ENCODE measurements at places on chromosomes 1 and 21.

DNA sequence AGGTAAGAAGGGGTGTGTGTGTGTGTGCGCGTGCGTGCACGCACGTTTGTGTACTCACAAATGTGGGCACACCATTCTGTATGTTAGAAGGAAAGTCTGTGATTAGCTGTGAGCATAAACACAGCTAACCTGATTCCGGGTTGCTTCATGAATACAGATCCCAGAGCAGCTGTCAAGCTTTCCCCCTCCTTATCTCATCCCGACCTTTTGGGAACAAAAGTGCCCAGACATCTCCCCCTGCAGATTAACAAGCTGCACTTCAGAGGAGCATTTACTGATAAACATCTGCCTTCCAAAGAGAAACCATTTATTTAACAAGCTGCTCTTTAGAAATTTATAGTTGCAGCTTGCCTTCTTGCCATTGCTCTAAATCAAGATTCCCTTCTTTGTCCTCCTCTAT is 97.0 kb downstream of the MT1HL1 start:
- DNase-seq = no peak

- no peak for DNase-seq
Measured at GRCh38 chr1:46571691-46572225, 20.3 kb upstream of the KNCN start.

- no peak for DNase-seq
Measured at GRCh38 chr1:14869187-14869586, 270.7 kb downstream of the KAZN start.

GRCh38 chr1:159763686-159764085 is 17.1 kb upstream of the DUSP23 start:
- DNase-seq = no peak

- no peak for DNase-seq
Measured at GRCh38 chr1:172383536-172383935, 36.9 kb upstream of the C1orf105 start.

DNA sequence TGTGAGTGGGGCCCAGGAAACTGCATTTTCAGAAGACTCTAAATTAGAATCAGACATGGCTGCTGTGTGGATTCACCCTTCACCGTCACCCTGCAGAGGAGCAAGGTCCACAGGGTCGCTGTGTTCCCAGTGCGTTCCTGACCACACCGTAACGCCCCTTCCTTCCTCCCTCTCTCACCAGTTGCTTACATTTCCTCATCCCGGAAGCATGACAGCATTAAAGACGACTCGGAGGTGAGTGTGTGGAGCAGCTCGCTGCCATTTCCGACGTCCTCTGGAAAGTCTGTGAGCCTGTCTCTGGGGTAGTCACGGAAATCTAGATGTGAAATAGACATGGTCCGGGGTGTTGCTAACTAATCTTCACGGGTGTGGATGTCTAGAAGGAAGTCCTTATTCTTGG is 45.9 kb downstream of the FAAP20 start:
- no peak for DNase-seq

DNA sequence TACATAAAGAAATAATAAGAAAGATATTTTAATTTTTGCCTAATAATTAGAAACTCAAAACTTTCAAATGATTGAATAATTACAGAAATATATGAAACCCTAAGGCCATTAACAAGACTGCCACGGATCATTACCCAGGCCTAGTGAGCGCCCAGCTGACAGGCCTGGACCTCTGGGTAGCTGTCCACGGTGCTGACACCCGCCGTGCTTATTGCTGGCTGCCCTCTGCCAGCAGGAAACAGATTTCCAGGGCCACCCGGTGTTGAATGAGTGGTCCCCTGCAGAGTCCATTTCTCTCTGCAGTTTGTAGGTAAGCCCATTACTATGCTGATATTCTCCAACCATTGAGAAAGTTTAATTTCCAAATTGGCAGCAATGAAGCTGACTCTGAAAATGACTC is 254.4 kb upstream of the GJB5 start:
- DNase-seq = peak; percentile 23

- no peak for DNase-seq
Measured at GRCh38 chr1:25698252-25698651, 81.7 kb downstream of the MAN1C1 start.

DNA sequence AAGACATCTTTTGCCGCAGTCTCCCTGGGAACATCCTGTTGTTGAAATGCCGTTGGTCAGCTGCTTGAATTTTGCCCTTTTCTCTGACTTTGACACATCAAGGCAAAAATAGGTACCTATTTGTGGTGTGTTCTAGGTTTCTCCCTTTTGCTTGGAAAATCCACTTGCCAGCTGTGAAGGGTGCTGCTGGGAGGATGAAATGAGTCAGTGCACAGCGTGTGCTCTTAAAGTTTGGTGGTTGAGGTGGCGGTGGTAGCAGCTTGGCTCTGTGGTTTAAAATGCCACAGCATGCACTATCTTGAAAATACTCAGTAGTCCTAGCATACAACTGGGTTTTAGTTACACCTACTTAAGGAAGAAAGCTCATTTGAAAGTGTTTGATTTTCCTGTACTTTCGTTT is 183.8 kb downstream of the DHRS3 start:
- DNase-seq = peak; percentile 69

GRCh38 chr1:228016181-228016510 is 9.3 kb downstream of the WNT3A start:
- no peak for DNase-seq

- no peak for DNase-seq
Measured at GRCh38 chr1:204550926-204551325, 34.7 kb downstream of the MDM4 start.

Data from epithelial cell of esophagus (primary cell).